ENCODE measurements at places on chromosomes 1 and 21.
A peak's percentile ranks its signal among the peaks of the same experiment; 100 is the strongest.

- H3K27ac ChIP-seq: peak overlapping the region; percentile 26
- H3K36me3 ChIP-seq: no peaks in the 10 kb centered on the region
- peaks cover 13% of the 10 kb centered on the region for H3K4me1 ChIP-seq
- H3K4me3 ChIP-seq: peak overlapping the region; percentile 14
Measured at GRCh38 chr1:27357281-27358037, 9.3 kb downstream of the MAP3K6 start.

- H3K4me1 ChIP-seq: no peaks in the 10 kb centered on the region
- H3K4me3 ChIP-seq: no peak overlapping the region
Measured at GRCh38 chr21:39788383-39788782, 43.4 kb downstream of the IGSF5 start.

DNA sequence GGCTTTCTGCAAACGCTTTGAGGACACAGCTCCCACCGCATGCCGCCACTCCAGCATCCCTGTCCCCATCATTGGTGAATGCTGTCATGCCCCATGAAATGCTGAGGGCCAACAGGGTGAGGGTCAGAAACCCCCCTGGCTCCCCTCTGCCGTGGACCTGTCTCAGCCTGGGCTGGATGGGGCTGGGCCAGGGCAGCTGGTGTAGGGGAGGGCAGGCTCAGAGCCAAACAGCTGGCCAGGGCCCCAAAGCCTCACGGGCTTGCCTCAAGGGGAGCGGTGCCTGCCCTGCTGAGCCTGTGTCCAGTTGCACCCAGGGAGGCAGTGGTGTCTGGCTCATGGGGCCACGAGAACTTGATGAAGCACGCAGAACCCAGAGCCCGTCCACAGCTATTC, 49.7 kb downstream of the S100B start:
- H3K4me3 ChIP-seq: no peak overlapping the region
- DNase-seq: no peak
- H3K36me3 ChIP-seq: no peaks in the 10 kb centered on the region
- no peak overlapping the region for H3K27ac ChIP-seq
- no peaks in the 10 kb centered on the region for H3K27me3 ChIP-seq

- no peak overlapping the region for H3K4me3 ChIP-seq
- no peak overlapping the region for H3K27ac ChIP-seq
- no peaks in the 10 kb centered on the region for H3K4me1 ChIP-seq
- no peaks in the 10 kb centered on the region for H3K27me3 ChIP-seq
Measured at GRCh38 chr1:10610901-10611600, 136.3 kb downstream of the PEX14 start.

DNA sequence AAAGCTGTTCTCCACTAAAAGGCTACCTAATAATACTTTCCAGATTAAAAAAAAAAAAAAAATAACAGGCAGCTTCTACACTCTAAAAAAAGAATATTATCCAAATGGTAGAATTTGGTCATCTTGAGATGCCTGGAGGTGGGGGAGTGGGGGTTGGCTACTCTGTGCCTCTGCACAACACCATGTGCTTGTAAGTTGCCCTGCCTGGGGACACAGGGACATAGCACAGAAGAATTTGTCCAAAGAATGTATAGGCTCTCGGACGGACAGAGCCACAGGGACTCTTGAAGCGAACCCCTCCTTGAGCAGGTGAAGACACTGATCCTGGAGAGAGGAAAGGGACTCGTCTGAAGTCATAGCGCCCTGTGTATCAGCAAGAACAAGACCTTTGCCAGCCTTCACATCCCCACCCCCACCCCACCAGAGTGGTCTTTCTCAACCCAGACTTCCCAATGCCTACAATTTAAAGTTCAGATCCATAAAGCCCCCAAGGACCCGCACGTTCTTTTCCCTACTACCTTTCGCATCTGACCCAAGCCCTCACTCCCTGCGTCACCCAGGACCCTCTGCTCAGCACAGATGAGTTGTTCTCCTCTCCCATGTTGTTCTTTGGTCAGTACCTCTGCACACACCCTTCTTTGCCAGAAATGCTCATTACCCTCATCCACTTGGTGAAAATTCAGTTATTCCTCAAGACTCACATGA, 72.6 kb downstream of the LGR6 start:
- H3K4me3 ChIP-seq: no peak overlapping the region
- DNase-seq: no peak
- H3K4me1 ChIP-seq: no peaks in the 10 kb centered on the region
- no peaks in the 10 kb centered on the region for H3K27me3 ChIP-seq
- H3K36me3 ChIP-seq: no peaks in the 10 kb centered on the region
- no peak overlapping the region for H3K27ac ChIP-seq
